ENCODE measurements at places on chromosomes 6 and 20.

- no peak for DNase-seq
These were observed 89.6 kb downstream of the SLC22A3 start for GRCh38 chr6:160437775-160438174.

GRCh38 chr6:80214436-80215022 lies 108.1 kb downstream of the BCKDHB start:
- DNase-seq: peak; percentile 6

- no peak for DNase-seq
These were observed 473.6 kb downstream of the EPHA7 start for GRCh38 chr6:92945799-92946198.

DNA sequence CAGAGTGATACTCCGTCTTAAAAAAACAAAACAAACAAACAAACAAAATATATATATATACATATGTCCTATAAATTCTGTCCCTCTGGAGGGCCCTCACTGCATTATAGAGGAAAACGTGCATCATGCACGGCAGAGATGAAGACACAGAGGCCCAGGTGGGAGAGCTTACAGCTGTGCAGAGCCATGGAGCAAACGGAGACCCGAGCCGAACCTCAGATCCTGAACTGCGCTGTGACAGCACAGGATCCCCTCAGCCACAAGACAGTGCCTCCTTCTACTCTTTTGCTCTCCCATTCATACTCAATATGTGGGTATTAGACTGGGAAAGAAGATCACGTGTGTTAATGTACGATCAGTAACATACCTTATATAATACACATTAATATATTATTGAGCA lies 81.6 kb downstream of the ZNF217 start:
- no peak for DNase-seq

DNA sequence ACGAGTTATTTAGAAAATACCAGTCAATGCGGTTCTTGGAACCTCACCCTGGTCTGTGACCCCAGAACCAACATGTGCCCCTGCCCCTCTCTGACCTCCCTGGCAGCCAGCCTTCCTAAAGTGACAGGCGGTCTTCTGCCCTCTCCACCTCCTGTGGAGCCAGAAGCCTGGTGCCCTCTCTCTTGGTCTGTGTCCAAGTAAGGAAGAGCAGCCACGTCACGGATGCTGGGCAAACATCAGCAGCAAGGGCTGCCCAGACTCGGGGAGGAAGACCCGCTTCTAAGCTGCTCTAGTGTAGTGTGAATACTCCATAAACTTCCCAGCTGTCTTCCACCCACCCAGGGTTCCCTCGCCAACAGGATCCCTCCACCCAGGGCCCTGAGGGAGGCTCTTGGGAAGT lies 272.4 kb downstream of the BMP7 start:
- no peak for DNase-seq

- DNase-seq: no peak
These were observed 20.2 kb downstream of the KIF25 start for GRCh38 chr6:168017629-168018028.

Data from H54 (cell line).